ENCODE measurements at places on chromosomes 4 and X.
A peak's percentile ranks its signal among the peaks of the same experiment; 100 is the strongest.

GRCh38 chr4:27787195-27787594 lies 926.6 kb downstream of the STIM2 start:
- no peak for DNase-seq

DNA sequence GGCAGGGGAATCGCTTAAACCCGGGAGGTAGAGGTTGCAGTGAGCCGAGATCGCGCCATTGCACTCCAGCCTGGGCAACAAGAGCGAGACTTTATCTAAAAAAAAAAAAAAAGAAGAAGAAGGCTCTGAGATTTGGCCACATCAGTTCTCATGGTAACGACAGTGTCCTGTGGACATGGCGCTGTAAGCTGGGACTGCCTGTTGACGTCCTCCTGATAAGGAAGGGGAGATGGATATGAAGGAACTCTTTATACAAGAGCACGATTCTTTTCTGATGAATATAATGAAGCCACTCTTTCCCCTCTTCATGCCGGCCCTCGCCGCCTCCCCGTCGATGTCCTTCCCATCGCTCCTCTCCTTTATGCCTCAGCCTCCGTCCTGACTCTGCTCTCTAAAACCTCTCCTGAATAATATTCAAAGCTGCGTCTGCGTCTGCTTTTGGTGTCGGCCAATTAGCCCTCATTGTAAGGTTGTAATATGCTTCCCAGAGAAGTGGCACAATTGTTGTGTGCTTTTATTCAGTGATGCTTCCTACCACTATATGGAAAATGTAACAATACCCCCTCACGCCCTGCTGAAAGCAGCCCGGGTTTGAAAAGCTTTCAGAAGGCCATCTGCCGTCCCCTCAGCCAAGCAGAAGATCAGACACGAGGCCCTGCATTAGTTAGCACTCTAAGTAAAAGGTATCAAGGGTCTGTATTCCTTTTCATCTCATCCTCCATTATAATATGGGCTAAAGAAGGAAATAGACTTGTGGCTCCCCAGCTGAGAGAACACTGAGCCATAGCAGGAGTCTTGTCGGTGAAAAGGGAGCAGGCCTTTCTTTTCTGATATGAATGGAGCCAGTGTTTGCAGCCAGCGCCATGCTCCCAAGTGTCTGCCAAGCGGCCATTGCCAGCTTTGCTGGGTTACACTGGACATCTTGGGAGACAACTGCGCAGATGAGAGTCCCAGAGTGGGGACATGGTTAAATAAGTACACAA lies 22.1 kb upstream of the SCOC start:
- DNase-seq, result no peak

- DNase-seq, result no peak
Observed at GRCh38 chr4:140028101-140028500, 125.9 kb downstream of the MAML3 start.

DNA sequence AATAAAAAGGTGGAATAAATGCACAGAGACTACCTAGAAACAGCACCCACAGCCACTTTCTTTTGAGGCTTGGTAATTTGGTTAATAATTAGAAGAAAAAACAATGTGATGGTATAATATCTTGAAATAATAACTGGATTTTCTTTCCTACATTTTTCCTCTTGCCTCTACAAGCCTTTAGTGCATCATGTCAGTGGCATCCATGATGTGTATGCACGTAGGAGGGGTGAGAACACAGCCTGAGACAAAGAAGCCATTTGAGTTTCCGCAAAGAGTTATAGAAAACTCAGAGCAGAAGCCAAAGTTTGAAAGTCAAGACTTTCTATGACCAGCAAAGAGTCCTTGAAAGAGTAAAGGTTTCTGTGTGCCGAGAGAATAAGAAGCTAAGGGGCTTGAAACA lies 461.3 kb downstream of the BCOR start:
- DNase-seq, result no peak

DNA sequence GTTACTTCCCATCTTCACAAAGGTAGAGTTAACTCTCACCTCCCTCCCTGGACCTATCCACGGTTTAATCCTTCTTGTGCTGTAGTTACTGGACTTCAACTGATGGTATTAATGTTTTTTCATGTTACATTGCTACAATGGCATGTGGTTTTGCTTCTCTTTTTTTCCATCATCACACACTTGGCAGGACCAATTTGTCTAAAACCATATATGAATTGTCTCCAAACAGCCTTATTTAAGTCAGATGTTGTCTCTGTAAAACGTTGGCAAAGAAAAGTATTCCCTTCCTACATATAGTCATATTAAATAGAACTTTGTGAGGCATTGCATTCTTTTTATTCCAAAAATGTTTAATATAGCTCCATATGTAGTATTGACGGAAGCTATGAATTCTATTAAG lies 15.5 kb downstream of the PRRG1 start:
- DNase-seq, result no peak

GRCh38 chrX:136586386-136586785 lies 54.4 kb downstream of the VGLL1 start:
- DNase-seq, result no peak

DNA sequence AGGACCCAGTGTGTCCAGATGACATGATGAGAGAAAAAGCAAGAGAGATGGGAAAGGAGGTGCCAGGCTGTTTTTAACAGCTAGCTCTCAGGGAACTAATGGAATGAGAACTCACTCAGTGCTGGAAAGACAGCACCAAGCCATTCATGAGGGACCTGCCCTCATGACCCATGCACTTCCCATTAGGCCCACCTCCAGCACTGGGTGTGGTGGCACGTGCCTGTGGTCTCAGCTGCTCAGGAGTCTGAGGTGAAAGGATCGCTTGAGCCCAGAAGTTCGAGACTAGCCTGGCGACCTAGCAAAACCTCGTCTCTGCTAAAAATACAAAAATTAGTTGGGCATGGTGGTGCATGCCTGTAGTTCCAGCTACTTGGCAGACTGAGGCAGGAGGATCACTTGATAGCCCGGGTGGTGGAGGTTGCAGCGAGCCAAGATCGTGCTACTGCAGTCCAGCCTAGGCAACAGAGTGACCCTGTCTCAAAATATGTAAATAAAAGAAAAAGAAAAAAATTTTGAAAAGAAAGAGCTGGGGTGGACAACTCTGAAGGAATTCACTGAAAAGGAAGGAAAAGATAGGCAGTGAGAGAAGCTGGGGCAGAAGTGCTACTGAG lies 50.9 kb downstream of the FAM193A start:
- no peak for DNase-seq

- DNase-seq, result no peak
Observed at GRCh38 chrX:137352101-137352660, 213.7 kb upstream of the ZIC3 start.

GRCh38 chr4:138835832-138836533 lies 179.6 kb upstream of the NOCT start:
- no peak for DNase-seq

DNA sequence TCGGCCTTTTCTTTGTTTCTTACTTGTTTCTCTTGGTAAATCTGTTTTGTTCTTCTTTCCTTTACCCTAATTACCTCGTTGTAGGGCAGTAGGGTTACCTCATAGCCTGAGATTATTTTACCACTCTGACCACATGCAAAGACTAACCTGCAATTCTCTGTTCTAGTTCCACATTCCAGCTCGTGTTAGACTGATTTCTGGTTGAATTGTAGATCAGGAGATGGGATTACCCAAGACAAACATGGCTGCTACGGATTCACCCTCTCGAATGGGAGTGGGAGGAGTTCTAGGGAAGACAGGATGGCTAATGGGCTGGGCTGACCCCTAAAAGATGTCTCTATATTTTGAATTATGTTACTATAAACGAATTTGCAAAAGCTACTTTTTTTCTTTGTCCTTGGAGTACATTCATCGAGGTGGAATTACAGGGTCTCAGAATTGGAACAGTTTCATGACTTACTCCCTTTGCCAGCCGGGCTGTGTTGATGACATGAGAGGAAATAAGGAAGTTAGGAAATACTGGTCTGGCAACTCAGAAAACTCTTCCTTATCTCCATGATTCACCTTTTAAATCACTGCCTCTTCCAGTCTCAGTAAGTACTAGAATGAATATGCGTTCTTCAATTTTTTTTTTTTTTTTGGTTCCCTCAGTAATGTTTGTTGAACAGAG lies 36.7 kb upstream of the FBXW7 start:
- no peak for DNase-seq

DNA sequence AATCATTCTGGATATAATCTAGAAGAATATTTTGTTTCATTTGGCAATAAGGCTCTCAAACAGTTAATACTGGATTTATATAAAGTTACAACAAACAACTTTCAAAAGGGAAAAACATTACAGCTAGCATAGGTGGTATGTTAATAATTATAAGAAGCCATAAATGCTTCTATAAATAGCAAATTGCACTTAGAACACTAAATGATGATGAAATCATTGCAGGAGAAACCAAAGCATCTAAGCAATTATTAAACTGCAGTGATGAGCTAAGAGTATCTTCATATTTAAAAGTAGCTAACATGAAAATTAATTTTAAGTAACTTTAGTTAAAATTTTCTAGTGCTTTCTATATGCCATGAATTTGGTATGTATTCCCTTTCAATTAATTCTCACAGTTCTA lies 189.5 kb downstream of the CENPC start:
- DNase-seq, result no peak

- DNase-seq, result peak; percentile 78
Observed at GRCh38 chrX:48957477-48957826, at the start of gene OTUD5. TSS of gene OTUD5 (minus strand) at chrX:48957607. CDS start at chrX:48957570, 37 bp downstream.

GRCh38 chr4:42954963-42955669 lies 62.6 kb downstream of the GRXCR1 start:
- no peak for DNase-seq

DNA sequence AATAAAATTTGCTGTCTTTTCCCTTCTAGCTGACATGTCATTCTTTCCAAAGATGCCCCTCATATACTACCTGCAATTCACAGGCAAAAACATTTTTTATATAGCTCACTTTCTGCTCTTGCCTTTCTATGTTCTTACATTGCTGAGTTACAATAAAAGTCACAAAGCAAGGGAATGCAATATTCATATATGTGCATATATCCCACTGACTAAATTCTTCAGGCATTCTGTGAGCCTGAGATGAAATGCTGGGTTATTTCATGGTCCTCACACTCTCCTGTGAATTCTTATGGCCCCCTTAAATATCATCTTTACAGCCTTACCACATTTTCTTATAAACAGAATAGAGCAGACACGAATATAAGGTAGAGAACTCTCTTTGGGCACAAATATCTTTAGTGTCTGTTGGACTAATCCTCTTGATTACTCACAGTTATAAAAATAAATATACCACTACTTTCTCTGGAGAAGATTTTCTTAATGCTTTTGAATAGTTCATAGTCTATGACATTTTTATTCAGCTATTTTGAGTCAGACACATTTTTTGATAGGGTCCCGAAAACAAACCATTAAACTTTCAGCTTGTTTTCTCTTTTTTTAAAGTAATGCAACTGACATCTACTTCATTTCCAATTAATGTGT lies 84.1 kb upstream of the H2AZ1 start:
- DNase-seq, result no peak

GRCh38 chrX:44400588-44400987 lies 57.1 kb upstream of the EFHC2 start:
- no peak for DNase-seq

DNA sequence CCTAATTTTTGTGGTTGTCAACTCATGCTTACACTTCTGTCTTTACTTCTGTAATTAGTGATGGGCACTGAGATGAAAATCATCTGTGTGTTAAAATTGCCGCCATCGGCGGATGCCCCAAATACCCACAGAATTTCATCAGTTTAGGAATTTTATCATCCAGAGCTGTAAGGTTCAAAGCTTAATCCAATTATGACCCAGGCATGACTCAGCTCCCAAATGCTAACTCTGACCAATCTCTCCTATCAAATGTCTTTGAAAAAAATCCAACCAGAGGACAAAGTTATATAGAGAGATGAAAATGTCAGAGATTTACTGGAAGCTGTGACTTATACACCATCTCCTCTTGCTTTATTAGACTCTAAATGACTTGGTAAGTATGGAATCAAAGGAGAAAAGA lies 1048.7 kb upstream of the PRKX start:
- no peak for DNase-seq

DNA sequence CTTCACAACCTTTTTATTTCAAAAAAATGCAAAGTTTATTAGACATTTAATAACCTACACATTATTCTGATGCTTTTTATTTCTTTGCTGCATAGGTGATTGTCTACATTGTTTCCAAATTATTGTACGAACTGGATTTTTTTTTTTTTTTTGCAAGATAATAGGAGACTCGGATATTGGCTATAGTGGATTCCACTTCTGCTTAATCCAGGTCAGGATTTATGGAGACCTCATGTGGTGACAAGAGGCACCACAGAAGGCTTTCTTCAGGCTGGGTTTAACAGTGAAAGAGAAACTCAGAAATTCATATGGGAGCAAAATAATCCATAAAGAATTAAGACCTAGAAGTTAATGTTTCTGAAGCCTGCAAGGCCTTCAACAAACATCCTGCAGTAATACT lies 2.4 kb upstream of the SLIT2 start:
- no peak for DNase-seq

DNA sequence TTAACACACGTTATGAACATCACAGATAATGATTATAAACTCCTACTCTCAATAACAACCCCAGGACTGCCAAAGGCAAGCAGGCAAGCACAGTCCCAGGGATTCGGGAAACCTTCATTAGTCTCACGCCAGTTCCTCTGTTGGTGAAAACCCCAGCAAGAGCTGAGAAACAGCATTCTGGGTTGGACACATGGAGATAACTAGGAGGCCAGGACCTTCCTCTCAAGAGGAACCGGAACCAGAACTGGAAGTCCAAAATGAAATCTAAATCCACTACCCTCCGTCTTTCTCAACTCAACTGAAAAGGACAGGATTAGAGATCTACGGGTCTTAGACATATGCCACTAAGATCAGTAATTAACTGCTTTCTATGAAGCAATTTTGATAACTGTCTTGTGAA lies 3.8 kb downstream of the VEGFC start:
- no peak for DNase-seq

DNA sequence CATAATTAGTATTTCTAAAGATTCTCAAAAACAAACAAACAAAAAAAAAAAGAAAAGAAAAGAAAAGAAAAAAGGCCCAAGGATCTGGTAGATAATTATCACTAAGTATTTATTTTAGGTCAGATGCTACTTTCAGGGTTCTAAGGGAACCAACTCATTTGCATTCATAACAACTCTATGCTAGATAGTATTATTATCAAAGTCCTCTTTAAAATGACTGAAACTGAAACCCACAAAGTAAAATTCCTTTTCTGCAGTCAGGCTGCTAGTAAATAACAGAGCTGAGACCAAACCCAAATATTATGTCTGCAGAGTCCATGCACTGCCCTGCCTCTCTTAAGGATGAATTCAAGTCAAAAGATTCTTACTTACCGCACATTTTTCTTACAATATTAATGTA lies 38.3 kb upstream of the MAPK10 start:
- no peak for DNase-seq

DNA sequence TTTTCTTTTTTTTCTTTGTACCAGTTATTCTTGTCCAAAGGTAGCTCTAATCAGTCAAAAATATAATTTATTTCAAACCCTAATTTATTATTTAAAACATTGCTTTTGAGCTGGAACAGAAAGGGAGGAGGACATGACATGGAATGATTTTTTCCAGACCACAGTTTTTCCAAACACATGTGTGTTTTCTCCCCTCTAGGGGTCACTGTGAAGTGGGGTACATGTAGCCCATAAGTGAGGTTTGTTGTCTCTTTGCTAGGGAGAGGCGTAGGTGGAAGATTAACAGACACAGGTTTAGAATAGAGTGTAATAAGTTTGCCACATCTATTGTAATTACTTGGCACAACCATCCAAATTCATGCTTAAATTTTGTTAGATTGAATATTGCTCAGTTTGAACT lies 83.0 kb downstream of the TNIP2 start:
- no peak for DNase-seq

GRCh38 chr4:83046693-83047473 lies 11.9 kb downstream of the COPS4 start:
- DNase-seq, result no peak
